ENCODE measurements at places on chromosomes 12 and 14.

DNA sequence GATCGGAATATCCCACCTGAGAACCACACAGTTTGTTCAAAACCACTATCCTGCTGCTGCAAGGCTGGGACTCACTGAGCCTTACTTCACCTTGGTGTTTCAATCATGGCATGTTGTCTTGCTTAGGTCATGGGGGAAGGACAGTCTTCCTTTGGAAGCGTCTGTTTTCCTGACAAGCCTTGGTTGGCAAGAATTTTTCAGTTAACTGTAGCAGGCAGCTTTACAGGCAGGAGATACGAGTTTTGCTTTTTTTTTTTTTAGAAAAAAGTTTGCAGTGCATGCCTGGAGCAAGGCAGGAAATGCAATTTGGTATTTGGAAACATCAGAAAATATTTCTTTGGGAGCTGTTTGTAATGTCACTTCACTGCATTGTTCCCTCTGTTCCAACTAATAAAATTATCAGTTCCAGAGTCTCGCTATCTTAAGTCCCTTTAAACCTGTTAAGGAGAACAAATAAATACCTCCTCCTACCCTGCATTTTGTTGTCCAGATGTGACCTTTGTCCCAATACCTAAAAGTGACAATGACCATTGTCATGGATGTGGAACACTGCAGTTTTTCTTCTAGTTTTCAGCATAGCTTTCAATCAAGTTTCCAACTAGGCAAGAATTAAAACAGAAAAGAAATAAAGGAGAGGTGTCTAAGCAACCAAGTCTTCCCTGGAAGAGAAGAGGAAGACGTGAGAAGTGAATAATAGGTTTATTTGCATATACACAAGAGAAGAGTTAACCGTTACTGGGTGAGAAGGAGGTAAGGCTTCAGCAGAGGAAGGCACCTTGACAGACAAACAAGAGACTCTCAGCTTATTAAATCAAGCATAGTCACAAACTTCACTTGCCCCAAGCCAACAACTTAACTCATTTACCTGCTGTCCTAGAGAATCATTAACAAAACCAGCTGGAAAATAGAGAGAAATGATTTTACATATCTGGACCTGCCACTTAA, 71.4 kb upstream of the ACTN1 start:
- no peak for DNase-seq

- no peak for DNase-seq
Measured at GRCh38 chr12:52523824-52524223, 3.6 kb upstream of the KRT5 start.

DNA sequence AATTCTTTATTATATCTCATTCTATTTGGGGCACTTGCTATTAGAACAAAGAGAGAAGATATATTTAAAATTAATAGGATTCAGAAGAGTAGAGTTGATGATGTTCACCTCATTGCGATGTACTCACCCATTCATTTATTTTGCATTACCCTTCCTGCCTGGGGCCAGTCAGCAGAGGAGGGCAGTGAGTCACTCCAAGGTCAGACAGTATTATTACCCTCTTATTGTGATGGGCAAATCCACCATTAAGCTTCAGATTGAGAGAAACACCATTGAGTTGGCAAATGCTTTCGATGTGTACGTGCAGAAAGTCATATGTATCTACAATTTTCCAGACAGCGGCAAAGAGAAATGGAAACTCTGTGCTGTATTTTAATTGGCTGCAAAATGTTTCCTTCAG, 134.2 kb downstream of the BICD1 start:
- DNase-seq, result peak; percentile 51

- no peak for DNase-seq
Measured at GRCh38 chr12:25501549-25501948, 51.5 kb downstream of the LMNTD1 start.

DNA sequence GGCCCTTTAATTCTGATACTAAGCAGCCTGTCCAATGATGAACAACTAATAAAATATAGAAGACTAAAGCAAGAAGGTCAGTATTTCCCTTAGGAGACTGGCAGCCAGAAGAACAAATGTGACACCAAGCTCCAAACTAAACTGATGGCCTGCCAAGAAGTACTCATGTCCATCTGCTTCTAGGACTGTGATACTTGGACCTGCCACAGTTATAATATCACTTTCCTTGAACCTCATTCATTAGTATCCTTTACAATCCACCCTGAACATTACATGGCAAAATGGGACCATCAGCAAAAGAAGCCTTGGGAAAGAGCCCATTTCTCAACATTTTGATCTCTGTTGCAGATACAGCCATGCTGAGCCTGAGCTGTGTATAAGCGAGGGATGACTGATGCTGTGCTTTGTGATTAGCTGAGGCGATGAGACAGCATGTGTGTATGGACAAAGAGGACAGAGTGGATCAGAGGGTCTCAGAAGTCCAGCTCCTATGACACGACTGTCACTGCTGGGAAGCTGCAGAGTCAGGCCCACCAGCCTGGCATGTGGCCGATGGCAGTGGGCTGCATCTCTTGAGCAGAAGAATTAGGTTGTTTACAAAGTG, 73.9 kb downstream of the TGFB3 start:
- no peak for DNase-seq

GRCh38 chr12:123271001-123271668, 521 bp downstream of the CDK2AP1 start:
- peak; percentile 77 for DNase-seq

DNA sequence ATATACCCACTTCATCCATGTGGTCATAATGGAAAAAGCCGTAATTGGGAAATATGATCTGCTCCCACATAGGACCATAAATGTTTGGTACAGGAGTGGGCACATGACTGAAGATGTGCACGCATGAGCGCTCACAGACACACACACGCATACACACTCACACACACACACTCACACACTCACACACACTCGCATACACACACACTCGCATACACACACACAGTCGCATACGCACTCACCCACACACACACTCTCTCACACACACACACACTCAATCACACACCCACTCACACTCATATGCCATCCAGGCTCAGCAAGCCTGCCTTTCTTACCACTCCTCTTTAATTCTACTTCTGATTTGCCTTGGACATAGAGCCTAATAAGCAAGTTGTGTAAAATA, 45.6 kb upstream of the EGLN3 start:
- DNase-seq, result no peak

DNA sequence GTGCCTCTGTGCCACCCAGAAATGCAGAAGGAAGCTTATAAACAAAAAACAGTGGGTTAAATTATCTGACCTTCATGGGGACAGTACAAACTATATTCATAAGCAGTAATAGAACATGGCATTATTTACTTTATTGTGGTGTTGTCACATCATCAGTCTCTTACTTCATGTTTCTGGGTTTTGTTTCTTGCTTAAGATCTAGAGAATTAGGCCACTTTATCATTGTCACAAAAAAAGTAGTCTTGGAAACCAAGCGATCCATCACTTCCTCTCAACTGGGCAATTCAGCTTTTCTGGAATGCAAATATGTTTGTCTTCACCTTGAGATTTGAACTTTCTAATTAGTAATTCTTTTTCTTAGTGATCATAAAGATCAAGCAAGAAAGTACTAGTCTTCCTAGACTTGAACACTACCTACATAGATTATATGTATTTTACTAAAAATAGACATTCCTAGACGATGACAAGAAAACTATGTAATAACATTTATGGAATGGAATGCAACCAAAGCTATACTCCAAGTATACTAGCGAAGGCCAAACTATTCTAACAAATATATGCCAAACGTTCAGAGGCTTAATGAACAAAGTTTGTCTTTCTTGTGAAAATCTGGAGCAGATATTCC, 363.4 kb downstream of the DAD1 start:
- no peak for DNase-seq

DNA sequence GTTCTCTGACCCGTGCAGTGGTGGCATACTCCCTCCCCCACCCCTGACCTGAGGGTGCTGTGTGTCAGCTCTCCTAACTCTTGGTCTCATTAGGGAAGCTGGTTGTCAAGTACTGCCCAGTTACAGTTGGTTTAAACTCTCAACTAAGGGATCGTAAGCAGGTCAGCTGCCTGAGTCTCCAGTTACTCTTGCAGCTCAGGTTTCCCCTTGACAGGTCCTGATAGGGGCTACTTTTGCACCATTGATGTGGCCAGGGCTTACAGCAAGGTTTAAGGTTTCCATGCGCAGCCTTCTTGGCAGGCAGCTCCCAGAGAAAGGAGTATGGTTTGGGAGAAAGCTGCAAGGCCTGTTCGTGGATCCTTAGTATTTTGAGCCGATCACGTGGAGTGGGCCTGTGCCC, 74.5 kb downstream of the ETV6 start:
- DNase-seq, result no peak

DNA sequence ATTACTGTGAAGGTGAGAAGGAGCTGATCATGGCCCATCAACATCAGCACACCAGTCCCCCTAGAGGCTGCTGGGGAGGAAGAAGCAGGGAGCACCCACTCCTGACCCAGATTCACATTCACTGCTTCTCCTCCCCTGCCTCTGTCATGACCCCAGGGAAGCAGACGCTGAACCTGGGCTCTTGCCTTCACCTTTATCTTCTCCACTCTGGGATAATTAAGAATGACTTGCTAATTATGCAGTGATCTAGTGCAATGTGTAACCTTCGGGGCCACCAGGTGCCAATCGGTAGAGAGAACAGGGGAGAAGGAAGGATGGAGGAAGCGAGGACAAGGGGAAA, 44.4 kb upstream of the IQSEC3 start:
- no peak for DNase-seq

DNA sequence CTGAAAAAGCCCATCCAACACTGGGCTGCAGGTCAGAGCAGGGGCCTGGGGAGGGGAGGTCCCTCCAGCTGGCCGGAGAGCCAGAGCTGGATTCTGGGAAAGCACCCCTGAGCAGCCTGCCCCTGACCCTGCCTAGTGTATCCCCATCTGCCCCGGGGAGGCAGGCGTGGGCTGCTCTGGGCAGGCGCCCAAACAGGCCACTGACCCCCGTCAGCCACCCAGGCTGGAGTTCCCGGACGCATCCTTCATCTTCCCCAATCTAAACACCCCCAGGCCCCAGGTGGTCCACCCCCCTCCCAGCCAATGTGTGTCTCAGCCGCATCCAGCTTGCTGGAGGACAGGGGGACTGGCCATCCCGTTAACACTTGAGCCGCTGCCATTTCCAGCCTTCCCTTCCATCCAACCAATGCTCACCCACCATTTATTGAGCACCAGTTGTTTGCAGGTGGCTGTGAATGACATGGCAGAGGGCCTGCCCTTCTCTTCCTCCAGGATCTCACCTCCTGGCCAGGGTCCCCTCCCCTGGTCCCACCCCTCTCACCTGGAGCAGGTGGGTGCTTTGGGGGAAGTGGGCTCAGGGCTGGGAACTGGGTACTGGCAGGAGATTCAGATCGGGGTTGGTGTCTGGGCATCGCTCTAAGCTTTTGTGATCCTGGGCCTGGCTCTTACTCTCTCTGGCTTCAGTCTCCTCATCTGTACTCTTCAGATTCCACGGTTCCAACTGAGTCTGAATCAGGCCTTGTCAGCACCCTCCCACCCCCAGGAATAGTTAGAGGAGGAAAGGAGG, 743 bp upstream of the DTX1 start:
- DNase-seq, result no peak

DNA sequence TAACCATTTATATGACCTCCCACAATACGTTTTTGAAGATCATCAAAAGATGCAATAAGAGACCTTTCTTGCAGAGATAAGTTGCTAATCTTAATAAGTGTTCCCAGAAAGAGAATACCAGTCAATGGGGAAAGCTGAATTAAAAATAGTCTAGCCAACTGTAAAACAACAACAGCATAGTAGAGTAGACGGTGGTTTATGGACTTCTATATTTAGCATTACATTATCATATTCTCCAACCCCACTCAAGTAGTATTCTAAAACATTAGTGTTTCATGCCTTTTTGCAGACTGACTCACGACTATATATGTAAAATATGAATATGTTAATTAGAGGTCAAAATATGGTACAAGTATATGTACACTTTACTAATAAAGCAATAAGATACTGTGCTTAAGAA, 218.9 kb downstream of the MED13L start:
- DNase-seq, result no peak

DNA sequence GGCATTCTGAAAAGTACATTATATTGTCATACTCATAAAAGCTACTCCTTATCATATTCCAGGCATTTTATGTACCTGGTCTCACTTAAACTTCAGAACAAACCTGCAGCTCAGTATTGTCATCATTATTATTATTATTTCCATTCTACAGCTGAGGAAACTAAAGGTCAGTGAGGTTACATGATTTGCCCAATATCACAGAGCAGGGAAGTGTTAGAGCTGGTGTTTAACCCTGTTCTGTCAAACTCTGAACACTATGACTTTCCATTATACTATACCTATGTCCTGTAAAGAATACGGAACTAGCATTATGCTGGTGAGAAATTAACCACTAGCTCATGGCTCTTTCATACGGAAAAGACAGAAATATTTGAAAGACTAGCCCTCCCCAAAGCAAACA, 56.4 kb downstream of the STON2 start:
- DNase-seq, result no peak

DNA sequence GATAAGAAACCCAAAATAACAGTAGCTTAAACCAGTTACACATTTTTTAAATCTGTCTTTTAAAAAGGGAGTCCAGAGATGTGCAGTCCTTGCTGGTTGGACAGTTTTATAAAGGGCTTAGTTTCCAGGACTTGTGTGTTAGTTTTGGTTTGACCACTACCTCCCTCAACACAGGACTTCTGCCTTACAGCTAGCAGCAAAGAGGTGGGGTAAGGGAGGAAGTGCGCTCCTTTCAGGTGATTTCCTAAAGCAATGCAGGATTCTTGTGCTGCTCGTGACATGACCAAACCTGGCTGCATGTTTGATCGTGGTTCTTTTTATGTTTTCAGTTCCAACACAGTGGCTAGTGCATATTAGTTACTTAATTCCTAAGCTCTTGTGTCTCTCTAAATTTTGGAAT, 266.2 kb downstream of the TMTC2 start:
- DNase-seq, result peak; percentile 42

DNA sequence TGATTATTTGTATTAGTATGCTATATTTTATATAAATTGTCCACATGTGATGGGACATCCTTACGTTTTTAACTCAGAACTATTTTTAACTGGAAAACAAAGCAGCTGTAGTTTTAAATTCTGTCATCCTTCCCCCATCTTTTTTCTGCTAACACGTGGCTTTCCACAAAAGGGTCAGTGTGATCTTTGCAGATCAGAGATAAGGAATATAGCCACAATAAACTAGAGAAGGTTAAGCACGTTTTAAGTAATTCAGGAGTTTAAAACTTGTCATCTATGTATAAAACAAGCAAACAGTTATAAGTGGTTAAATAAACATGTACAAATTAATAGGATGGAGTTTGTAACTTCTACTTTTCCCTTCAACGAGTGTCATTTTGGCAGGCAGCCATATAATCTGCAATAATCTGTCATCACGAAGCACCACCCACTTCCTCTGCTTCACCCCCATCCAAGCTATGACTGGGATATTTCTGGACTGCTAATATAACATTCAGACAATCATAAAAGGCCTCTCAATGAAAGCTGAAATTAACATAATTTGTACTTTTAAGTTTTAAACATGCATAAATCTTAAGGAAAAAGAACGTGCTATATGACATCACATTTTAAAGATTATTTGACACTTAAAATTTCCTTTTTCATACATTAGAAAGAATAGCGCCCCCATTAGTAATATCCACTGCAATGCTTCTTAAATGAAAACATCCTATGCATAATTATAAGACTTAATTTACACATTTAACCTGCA, 15.3 kb downstream of the TAOK3 start:
- DNase-seq, result peak; percentile 17
